ENCODE measurements at places on chromosomes 3 and 15.

GRCh38 chr15:66187271-66187670 is 66.3 kb downstream of the MEGF11 start:
- no peak for DNase-seq

- DNase-seq: no peak
These were observed 239.4 kb downstream of the OXSM start for GRCh38 chr3:26029321-26029720.

GRCh38 chr15:32828507-32829186 is 110.8 kb downstream of the GREM1 start:
- DNase-seq: no peak

DNA sequence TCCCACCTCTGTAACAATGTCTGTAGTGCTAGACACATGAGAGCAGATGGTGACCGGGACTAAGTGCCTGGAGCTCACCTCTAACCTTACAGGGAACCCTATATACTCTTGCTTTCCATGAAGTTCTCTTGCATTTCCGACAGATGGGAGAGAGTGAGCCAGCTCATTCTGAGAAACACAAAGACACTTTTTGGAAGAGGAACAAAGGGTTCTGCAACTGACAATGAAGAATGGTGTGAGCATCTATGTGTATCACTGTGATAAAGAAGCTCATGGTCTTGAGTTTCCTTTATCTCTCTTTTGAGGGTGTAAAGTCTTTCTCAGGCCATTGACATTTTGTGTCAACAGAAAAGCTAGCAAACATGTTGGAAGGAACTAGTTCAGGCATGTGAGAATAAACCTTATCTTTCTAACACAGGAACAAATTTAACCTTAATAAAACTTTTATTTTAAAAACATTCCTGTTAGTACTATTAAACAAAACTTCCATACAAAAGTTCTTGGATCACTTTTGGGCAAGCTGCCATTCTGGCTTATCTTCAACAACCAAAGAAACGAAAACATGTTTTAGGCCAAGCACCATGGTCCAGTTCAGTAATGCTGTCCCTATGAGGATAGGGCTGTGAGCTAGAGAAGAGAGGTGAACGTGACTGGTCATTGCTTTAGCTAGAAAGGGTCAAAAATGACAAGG is 142.7 kb downstream of the THRB start:
- peak; percentile 88 for DNase-seq

DNA sequence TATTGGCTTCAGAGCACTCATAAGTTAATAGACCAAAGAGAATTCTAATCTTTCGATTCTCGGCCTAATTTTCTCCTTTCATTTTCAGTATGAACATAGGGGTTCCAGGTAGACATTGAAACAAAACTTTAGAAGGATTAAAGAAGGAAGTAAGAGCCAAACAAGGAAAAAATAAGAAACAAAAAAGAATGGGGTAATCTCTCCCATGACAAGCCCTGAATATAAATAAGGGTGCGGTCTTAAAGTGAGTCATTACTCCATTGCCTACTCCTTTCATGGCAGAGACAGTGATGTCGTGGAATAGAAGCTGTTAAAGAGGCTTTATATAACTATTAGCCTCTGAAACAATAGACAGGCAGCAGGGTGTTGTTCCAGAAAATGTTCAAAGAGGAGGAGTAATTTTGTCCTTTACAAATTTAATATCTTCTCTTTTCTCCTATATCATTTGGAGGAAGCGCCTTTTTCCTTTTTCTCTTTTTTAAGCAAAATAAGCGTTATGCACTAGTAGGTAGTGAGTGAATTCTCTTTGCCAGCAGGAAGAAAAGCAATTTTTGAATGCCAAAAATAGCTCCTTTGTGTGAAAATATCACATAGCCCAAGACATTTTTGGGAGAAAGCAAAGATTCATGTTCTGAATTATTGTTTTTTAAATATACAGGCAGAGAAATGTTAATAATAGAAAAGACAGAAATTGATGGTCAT is 607.9 kb upstream of the KCNMB2 start:
- no peak for DNase-seq

DNA sequence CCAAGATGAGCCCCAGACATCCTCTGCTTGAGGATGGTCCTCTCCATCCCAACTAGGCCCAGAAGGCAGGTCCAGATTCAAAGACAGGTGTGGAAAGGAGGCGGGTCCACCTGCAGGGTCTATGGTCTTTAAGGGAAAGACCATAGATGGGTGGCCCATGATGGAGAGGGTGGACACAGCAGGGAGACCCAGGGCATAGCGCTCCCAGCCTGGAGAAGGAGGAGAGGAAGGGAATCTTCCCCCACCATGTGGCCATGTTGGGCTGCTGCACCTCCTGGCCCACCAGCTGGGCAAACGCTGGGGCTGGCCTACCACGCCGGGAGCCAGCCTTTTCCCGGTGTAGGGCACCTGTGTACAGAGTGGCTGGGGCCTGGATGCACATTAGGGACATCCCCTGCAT is 265.2 kb upstream of the TLE3 start:
- peak; percentile 63 for DNase-seq

DNA sequence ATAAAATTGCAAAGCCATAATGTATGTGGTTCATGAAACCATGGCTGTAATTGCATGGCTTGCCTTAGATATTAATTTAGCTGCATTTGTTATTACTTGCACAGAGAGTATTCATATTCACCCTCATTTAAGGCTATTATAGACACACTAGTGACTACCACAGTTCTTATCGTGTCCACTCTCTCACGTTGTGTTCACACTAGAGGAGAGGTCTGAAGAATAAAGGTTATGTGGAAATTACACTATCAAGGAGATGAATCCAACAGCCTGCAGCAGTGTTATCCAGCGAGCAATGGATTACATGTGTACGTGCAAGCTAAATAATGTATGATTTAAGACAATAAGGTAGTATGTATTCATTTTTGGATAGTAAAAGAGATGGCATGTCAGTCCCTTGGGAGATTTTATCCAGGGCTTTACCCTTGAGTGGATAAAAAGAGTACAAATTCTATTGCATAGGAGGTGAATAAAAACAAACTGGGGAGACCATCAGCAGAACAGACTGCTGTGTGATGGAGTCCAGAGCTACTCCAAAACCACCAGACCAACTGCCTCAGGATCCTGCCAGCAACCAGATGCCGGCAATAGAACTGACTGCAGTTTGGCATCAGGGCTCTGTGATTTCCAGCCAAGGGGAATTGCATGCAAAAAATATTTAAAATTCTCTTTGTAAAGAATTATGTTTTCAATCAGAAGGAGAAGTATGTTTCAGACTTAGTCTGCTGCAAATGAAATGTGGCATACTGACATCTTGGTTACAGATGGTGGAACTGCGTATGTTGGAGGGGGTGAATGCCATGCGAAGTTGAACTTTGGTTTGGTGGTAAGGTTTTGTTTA is 146.6 kb downstream of the RBMS3 start:
- no peak for DNase-seq

GRCh38 chr15:24858737-24859601 is 95.8 kb upstream of the SNRPN start:
- DNase-seq: no peak

- DNase-seq: no peak
These were observed 174.0 kb downstream of the SERPINI1 start for GRCh38 chr3:167909504-167909896.

DNA sequence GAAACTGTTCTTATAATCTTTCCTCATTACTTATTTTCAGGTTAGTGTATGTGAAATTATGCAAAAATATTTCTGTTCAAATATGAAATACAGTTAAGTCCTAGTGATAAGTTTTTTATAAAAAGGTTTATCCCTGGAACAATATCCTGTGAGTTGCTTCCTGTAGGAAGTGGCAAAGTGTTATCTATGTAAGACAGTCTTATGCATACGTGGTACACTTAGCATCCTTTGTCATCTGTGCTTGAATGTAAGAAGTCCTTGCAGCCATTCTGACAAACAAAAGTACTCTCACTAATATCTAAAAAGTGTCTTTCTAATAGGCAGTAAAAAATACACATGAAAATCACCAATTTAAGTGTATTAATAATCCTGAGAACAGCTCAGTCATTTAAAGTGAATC is 372.5 kb upstream of the BCHE start:
- no peak for DNase-seq

- DNase-seq: no peak
These were observed 9.5 kb downstream of the WNT5A start for GRCh38 chr3:55477306-55478303.

DNA sequence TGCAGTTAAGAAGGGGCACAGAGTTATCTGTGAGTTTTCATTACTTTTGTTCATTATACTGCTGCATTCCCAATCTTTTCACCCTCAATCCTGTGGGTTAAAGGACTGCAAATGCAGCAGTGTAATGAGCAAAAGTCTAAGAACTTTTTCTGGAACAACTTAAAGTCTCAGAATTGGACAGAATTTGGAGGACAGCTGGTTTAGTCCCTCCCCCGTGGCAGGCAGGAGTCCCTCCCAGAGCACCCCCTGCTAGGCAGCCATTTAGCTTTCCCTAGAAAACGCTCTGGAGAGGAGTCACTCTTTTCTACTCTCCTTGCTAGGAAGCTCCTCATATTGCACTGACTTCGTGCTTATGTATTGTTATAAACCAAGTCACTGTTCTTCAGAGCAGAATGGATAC is 156.3 kb upstream of the UBE2E1 start:
- DNase-seq: no peak

- no peak for DNase-seq
These were observed 743.7 kb upstream of the EPHA6 start for GRCh38 chr3:96070678-96071077.

DNA sequence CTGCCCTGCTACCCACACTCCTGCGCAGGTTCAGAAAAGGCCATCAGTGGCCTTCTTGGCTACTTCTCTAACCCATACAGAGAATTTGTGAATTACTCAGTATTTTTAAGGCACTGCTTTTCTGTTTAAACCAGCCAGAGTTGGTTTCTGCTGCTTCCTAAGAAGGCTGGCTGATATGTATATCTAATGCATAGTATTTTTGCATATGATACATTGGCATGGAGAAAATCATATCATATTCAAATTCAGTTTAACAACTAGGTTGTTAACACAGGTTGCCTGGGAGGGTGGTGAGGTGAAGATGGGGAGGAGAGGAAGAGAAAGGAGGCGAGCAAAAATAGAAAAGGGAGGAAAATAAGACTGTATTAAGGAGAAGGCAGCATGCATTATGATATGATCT is 132.8 kb upstream of the ADPGK start:
- DNase-seq: no peak
